Right renal cortex interstitium (tissue), 3 donors: ENCODE measurements at places on chromosomes 16 and 17. TPM values are rescaled to one million over a fixed set of nuclear protein-coding genes. Genes with fewer than 3 reads are reported as not detected.

Gene PHOSPHO1
- 1.5 TPM for polyA plus RNA-seq

GRCh38 chr17:41777574-41778188 is 8.8 kb downstream of the JUP start:
- DNase-seq = no peak

Gene GNG13
- 0.12 TPM for polyA plus RNA-seq

Gene NPTX1
- polyA plus RNA-seq = 0.83 TPM

Gene CFAP20
- polyA plus RNA-seq = 72.3 TPM

Gene SDR42E1
- polyA plus RNA-seq = 14.9 TPM

GRCh38 chr16:19549673-19550072 is 5.8 kb upstream of the VPS35L start:
- DNase-seq = no peak

GRCh38 chr16:84526794-84527531 is 22.5 kb upstream of the MEAK7 start:
- no peak for DNase-seq

- no peak for DNase-seq
Measured at GRCh38 chr16:537415-538335, 10.2 kb downstream of the CAPN15 start.

DNA sequence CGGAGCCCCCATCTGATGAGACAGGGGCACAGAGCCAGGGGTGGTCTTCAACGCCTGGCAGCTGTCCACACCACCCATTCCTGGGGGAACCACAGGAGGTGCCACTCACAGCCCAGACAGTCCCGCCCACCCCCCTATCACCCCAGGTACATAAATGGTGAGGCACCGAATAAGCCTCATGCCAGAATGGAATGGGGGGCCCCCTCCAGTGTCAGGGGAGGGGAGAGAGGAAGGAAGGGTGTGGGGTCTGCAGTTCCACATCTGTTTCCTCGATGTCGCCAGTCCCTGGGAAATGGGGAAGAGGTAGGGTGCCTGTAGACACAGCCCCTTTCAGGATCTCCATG is 1.7 kb downstream of the TMC6 start:
- no peak for DNase-seq

Gene TLCD2
- 5.9 TPM for polyA plus RNA-seq

Gene KIF1C
- 92.0 TPM for polyA plus RNA-seq

- no peak for DNase-seq
Measured at GRCh38 chr17:80855948-80856862, 135.4 kb upstream of the CHMP6 start.

Gene IRF8
- 7.2 TPM for polyA plus RNA-seq
